NCI-H1048 (cell line): ENCODE measurements at places on chromosomes 3 and 15.

GRCh38 chr3:167863811-167864551 is 128.5 kb downstream of the SERPINI1 start:
- DNase-seq, result no peak

DNA sequence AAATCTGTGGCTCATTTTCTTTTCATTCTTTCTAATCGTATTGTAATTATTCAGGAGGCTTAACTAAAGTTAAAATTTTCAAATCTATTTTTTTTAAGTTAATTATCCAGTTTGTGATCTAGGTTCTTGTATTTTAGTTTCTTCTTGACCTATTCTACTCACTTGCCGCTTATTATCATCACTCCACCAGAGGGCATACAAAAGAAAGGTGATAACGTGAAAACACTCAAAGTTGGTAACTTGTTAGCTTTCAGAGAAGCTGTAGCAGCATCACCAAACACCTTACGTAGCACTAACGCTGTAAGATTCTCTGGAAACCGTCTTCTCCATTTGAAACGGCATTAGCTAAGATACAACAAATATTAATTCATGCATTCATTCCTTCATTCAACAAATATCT is 4.8 kb downstream of the GNB4 start:
- no peak for DNase-seq

- no peak for DNase-seq
These were observed 230.9 kb upstream of the FEZF2 start for GRCh38 chr3:62604298-62604697.

DNA sequence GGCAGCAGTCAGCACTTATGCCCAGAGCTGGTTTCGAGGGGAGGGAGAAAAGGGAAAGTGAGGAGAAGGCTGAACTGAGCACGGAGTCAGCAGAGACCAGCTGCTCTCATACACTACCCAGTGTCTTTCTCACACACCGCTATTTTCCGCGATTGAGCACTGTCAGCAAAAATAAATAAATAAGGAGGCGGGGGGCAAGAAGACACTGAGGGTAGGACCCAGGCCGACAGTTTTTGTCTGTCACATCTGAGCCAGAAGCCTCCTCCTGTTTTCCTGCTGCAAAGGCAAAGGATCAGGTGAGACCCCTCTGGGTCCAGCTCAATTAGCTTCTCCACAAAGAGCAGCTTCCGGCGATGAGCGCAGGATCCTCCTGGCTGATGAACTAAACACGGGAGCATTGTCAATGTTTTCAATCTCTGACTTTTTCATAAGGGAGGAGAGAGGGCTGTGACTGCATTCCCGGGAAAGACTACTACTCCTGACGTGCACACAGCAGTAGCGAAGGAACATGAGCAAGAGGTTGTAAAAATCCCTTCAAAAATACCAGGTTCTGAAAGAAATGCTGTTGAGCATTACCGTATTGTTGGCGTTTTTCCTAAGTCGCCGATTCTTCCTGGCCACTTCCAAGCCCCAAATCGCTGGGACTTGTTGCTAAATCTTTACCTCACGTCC is 1.3 kb downstream of the FRMD5 start:
- DNase-seq, result no peak

DNA sequence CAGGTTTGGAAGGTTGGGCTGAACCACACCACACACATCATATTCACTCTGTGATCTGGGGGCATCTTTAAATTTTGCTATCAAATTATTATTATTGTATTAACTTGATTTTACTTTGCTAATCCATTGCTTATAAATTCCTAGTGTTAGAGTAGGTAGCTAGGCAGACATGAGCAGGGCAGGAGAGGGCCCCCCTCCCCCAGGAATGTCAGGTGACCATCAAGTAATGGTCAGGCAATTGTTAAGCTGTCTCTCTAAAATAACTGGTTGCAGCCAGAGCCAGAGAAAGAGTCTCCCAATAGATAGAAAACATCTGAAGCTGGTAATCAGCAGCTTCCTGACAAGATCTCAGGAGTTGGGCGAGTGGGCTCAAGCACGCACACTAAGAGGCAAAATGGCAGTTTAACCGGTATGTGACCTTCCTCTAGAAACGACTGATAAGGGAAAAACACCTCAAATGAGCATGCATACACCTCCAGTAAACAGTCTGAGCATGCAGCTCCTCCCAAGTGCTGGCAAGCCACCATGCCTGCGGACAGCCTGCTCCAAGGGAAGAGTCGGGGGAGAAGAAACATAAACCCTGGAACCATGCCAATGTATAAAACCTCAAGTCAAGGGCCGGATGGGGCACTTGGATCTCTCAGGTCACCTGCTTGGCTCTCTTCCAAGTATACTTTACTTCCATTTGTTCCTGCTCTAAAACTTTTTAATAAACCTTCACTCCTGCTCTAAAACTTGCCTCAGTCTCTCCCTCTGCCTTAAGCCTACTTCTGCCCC is 3.1 kb upstream of the CXCR6 start:
- DNase-seq, result no peak

DNA sequence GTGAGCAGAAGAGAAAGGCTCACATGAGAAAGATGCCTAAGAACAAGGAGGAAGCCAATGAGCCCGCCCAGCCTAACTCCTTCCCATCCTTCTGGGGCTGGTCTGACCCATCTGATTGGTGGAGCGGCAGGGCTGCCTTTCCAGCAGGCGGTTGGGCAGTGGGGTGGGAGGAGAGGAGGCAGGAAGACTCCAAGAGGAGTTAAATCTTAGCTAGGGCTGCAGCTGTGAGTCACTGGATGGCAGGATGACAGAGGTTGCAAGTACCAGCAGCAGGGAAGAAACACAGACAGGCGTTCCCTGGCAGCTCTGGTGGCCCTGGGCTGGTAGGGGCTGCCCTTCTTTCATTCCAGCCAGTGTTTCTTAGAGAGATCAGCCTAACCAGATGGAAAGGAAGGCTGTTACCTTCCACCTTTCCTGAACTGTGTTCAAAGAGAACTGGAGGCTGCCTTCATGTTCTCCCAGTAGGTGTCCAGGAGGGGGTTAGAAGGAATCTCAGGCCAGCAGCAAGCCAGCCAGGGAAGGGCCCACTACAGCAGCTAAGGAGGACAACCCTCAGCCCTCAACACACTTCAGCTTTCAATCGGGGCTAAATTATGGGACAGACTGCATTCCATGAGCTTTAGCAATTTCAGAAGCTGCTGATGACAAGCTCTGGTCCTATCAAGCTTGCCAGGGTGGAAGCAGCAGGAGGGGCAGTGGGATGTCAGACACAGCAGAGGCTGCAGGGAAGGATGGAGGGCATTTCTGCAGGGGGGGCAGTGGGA is 50.3 kb downstream of the CHSY1 start:
- no peak for DNase-seq

GRCh38 chr15:67820122-67820991 is 5.0 kb upstream of the SKOR1 start:
- DNase-seq, result no peak

DNA sequence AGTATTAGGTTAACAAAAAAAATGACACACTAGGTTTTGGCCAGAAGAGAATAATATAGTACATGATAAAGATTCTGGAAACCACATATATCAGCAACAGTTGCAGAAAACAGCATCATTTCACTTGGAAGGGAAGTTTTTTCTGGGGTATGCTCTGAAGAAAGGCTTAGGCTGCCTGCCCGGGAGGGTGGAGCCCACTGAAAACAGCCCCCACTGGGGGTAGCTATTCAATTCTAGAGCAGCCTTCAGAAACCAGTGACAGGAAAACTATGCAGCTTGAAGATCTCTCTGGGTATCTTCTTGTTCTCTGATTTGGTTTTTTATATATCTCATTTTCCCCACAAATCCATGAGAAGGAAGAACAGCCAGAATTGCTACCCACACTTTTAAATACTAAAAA is 43.2 kb downstream of the ZMAT3 start:
- no peak for DNase-seq

- no peak for DNase-seq
These were observed 50.6 kb downstream of the KLHDC8B start for GRCh38 chr3:49222002-49222401.

DNA sequence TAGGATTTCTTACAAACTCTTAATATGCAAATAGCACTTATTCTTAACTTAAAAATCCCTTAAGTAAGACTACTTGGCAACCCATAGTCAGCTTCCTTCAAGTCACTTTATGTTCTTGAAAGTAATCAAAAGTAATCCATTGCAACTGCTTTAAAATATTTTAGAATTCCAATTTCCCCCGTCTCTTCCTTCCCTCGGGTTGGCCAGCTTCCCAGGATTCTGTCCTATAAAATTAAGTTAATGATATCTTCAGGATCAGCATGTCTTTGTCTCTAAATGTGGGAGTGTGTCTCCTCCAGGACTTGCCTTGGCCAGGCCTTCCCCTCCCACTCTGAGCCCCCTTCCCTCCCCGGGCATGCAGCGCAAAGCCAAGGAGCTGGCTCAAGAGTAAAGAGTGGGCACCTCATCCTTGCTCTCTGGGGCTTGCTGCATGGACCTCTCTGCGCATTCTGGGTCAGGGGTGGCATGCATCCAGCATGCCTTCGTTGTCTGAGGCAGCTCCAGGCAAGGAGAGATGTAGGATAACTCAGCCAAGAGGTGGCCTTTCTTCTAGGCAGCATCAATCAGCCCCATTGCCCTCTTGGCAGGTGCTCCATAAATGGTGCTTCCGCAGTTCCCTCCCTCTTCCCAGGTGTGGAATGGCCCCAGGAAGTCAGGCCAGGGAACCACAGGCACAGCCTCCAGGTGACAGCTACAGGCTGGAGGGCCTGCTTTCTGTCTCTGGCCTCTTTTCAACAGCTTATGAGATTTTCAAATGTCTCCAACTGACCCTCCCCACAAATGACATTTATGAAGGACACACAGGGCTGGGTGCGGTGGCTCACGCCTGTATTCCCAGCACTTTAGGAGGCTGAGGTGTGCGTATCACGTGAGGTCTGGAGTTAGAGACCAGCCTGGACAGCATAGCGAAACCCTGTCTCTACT is 108.7 kb upstream of the ALDH1A3 start:
- no peak for DNase-seq

GRCh38 chr3:138947495-138948121 is 591 bp downstream of the FOXL2NB start:
- DNase-seq, result no peak

DNA sequence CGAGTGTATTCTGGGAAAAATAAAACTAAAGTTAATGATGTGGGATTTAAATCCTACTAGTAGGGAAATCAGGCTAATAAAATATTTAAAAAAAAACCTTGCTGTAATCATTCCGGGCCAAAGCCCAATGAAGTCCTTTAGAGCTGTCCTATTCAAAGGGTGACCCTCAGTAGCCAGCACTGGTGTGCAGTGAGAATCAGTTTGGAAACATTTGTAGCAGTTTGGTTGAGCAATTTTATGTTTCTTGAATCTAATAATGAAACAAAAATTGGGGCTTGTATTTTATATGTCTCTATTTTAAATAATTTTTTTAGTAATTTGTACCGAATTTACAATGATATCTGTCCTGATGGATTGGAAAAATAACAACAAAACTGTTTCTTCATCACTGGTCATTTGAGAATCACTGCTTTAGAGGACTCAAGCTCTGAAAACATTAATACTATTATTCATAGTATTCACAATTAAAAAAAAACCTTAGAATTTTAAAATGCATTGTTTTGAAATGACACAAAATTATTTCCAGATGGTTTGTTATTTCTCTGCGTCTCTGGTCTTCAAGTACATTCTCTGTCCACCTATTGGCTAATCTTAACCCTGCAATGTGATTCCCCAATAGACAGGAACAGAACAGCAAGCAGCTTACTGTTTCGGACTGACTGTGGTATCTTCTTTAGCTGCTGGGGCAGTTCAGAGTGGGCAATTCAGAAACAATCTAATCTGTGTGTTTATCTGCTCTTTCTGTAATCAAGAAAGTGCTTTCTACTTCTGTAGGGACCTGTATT is 71.2 kb downstream of the OTOL1 start:
- DNase-seq, result no peak

- DNase-seq, result no peak
These were observed 36.6 kb downstream of the UACA start for GRCh38 chr15:70726753-70727152.

GRCh38 chr3:42090973-42091731 is at the start of gene TRAK1:
TRAK1 (plus strand) TSS chr3:42091357; CDS start chr3:42091470, 113 bp downstream.
- no peak for DNase-seq

DNA sequence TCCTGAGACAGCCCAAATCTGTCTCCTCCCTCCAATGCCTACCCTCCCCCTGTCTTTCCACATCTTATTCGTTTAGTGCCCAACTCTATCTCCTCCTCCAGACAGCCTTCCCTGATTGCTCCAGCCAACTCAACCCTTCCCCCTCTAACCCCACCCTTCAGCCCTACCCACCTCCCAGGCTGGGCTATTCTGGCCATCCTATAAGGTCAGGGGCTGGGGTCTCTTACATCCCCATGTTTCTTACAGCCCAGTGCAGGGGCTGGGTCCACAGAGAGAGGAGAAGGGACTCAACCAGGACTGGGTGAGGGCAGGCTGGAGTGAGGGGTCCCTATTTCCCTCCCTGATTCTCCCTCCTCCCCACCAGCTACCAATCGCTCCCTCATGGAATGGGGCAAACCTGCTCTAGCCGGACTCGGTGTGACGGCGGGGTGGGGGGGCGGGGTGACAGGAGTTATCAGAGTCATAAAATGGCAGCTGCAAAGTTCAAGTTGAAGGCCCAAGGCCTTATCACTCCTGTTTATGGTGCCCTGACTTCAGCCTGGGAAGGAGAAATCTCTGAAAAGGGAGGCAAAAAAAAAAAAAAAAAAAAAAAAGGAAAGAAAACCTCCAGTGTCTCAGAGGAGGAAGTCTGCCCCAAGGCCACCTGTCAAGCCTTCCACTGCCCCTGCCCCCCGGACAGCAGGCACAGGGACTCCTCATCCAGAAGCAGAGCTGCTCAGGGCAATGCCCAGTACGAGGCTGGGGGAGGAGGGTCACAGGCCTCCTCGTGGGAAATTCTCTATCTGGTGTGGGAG is 2.1 kb downstream of the VIPR1 start:
- DNase-seq, result no peak

DNA sequence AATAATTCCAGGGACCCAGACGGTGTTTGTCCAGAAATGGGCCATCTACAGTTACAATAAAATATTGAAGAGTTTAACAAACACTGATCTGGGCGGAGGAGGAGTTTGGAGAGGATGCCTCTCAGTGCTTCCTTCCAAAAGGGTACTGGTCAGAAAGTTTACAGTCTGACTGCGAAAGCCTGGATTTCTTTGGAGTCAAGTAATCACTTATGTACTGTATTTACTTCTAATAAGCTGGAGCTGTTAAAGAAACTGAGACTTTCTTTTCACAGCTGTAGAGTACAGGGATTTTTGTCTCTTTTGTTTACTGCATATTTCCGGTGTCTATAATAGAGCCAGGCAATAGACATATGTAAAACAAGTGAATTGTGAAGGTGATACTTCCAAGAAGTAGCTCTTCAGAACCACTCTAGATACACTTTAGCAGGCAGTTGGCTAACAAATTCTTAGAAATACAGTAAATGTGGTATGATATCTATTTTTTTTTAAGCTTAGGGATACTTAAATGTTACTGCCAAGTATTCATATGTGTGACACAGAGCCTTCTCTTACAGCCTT is 22.1 kb upstream of the NEO1 start:
- no peak for DNase-seq

DNA sequence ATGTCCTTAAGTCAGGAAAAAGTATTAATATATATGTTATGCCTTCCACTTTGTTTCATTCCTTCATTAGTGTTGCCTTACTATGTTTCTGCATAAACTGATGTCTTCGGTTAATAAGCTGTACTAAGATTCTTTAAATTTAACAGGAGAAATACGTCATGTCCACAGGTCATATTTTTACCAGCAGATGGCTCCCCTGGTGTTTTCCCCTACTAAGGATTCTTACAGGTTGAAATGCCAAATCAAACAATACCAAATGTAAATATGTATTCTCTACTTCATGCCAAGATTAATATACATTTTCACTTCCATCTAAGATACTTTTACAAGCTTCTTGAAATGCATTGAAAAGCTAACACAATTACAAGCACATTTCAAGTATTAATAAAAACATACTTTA is 1602.1 kb downstream of the SI start:
- no peak for DNase-seq
